Fibroblast of skin of scalp (primary cell): ENCODE measurements at places on chromosomes 7 and 10.

DNA sequence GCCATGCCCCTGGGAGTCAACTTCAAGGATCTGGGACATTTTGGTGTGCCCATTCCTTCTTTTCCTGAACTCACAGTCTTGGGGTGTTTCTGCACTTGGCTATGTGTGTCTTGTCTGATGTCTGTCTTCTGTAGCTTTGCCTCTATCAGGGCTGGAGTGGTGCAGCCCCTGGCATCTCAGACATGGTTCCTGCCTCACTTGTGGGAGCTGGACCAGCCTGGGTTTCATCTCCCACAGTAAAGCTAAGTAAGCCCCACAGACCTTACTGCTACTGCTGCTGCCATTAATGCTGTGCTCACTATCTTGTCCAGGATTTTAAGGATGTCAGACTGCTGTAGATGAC is 59.0 kb downstream of the ADCYAP1R1 start:
- no peak for DNase-seq

GRCh38 chr7:36707898-36708297 is 16.4 kb downstream of the AOAH start:
- DNase-seq, result no peak

DNA sequence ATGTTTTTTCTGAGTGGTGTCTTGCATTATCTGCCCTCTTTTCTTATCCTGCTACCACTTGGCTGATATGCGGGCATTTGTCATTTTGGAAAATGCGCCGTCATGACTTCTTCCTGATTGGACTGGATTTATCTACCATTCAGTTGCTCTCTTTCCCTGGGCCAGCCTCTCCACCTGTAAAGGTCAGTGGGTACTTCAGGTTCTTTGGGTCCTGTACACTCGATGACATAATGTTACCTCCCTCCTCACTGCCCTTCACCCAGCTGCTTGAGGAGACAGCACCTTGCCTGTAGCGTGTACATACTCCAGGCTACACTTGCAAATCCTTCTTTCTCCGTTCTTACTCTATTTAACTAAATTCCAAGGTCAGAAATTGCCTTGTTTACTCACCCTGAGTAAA is 83.7 kb downstream of the RBM33 start:
- DNase-seq, result no peak

- peak; percentile 53 for DNase-seq
Measured at GRCh38 chr10:69716711-69717560, 84.8 kb upstream of the COL13A1 start.

- peak; percentile 41 for DNase-seq
Measured at GRCh38 chr7:78499971-78500370, 701.4 kb downstream of the PHTF2 start.

DNA sequence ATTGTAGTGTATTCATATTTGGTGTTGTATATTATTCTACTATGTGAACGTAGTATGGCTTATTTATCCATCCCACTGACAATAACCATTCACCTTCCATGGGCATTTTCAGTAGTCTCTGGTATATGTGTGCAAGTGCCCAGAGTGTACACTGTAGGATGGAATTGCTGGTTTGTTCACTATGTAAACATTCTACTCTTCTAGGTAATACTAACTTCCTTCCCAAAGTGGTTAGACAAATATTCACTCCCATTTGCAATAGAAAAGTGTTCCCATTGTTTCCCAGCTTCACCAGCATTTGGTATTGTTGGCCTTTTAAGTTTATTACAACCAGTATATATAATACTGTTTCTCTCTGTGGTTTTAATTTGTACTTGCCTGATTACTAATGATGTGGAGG is 153.7 kb downstream of the C7orf25 start:
- DNase-seq, result no peak

- DNase-seq, result no peak
Measured at GRCh38 chr10:54396031-54396430, 405.0 kb downstream of the PCDH15 start.

GRCh38 chr10:110650265-110650668 is 6.1 kb downstream of the RBM20 start:
- DNase-seq, result no peak

GRCh38 chr10:6669269-6669859 is 89.3 kb upstream of the PRKCQ start:
- DNase-seq, result peak; percentile 41

GRCh38 chr10:13388478-13389230 is 40.6 kb upstream of the SEPHS1 start:
- no peak for DNase-seq

- DNase-seq, result peak; percentile 4
Measured at GRCh38 chr7:131723926-131724325, 167.5 kb upstream of the PODXL start.

DNA sequence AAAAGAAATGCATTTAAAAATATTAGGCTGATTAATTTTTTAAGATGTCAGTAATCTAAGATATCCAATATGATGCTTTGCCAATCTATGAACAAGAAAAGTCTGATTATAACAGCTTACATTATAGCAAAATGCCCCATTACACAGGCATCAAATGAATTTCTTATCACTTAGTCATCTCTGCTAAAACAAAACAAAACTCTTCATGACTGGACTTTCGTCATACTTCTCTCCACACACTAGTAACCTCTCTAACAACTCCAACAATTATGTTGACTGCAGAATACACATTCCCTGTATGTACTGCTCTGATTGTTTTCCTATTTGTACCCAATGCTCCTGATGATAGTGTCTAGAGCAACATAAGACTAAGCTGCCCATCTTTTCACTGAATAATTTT is 3.8 kb upstream of the MKI67 start:
- DNase-seq, result peak; percentile 51

- DNase-seq, result no peak
Measured at GRCh38 chr10:63760708-63761047, 239.5 kb downstream of the REEP3 start.

GRCh38 chr10:62511238-62511637 is 137.1 kb downstream of the ZNF365 start:
- DNase-seq, result no peak

- peak; percentile 14 for DNase-seq
Measured at GRCh38 chr7:15086862-15087261, 184.3 kb upstream of the DGKB start.

- DNase-seq, result no peak
Measured at GRCh38 chr7:45417735-45418134, 156.4 kb upstream of the ADCY1 start.

DNA sequence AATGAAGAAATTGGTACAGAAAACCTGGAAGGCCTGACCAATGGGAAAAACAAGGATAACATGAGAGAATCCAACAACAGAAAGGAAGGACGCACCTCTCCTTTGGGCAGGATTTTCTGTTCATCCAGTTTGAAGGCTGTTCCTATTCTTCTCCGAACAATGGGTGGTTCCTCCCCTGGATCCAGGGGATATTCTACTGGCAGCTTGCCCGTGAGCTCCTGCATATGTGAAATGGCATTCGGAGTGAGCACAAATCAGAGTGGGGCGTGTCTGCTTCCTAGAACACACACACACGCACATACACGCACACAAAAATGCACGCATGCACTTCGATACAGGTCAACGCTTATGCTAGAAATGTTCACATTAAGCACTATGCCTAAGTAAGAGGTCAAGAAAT is 83.5 kb downstream of the PRPF18 start:
- no peak for DNase-seq

DNA sequence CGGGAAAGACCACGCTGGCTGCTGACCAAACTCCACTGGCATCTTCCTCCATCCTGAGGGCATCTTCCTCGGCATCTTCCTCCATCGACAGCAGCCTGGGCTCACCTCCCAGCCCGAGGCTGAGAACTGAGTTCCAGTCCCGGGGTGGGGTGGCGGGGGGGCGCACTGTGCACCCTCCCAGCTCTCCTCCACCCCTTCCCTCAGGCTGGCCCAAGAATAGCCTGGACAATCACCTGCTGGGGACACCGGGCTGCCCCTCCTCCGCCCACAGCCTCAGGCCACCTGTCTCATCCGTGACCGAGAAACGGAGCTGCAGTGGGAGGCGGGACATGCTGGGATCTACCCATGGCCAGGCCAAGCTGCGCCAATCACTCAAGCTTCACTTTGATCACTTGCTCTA is 37.2 kb downstream of the DIP2C start:
- no peak for DNase-seq

DNA sequence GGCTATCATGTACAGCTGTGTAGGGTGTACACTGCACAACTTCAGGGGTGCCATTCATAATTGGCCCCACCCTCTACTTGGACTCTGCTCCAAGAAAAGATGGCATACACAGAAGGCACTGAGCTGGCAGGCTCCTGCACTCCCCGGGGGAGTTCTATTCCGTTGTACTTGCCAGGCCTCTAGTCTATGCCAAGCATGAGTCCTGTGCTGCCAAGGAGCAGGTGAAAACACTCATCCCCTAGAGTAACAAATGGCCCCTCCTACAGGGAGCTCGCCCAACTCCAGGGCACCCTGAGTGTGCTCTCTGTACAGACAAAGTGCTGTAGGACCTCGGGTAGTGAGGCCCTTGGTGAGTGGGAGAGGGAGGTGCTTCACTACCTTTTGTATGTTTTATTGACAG is 127.2 kb downstream of the SLIT1 start:
- DNase-seq, result no peak

- DNase-seq, result peak; percentile 30
Measured at GRCh38 chr7:15397922-15398760, 163.7 kb downstream of the AGMO start.

DNA sequence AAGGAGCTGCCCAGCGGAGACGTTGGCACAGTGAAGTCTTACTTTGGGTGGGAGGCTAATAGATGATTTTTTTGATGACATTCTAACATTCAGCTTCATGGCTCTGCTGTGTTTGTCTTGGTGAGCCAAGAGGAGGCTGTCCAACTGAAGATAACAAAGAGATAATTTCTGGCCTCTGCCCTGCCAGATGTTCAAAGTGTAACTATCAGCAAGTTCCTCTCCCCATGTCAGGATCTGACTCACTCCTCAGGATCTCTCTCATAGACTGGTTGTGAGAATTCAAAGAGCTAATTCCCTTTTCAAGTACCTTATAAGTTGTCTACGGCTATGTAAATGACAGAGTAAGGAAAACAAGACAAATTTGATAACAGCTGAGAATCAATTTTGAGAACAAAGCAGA is 1340.9 kb downstream of the XPNPEP1 start:
- DNase-seq, result peak; percentile 11

DNA sequence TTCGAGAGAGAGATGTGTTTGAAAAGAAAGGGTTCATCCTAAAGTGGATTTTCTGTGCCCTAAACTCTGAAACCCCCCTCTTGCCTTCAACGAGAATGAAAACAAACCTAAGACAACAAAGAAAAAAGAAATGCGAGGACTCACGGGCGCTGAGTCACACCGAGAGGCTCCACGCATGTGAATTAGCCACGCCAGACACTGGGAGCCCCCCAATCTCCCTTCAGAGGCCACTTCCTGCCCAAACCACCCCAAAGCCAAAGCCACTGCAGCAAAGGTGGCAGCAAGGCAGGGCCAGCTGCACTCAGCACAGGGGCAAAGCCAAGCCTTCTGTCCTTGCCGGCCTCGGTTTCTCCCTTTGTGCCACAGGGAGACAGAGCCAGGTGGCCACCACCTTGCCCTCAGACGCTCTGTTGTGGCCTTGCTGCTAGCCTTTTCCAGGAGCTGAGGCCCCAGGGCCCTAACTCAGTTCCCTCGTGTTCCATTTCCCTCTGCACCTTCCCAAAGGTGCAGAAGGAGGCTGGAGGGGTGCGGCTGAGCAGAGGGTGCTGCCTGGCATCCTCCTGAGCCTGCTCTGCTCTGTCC is 93.3 kb downstream of the FAM53B start:
- no peak for DNase-seq

DNA sequence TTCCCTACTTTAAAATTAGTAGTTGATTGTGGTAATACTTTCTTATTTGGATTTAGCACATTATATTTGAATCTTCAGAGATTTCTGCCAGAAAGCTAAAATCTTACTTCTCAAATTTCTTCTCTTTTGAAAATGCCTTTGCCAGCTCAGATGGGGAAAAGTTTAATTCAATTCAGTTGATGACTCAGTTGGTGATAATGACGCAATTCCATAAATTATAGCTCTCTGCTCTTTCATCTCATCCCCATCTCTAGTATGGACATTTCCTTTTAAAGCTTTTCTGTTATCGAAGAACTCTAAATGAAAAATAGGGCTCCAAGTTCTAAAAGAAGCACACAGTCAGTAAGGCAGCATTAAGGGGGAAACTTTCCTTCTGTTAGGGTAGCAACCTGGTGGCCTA is 25.5 kb downstream of the RNLS start:
- DNase-seq, result peak; percentile 60

DNA sequence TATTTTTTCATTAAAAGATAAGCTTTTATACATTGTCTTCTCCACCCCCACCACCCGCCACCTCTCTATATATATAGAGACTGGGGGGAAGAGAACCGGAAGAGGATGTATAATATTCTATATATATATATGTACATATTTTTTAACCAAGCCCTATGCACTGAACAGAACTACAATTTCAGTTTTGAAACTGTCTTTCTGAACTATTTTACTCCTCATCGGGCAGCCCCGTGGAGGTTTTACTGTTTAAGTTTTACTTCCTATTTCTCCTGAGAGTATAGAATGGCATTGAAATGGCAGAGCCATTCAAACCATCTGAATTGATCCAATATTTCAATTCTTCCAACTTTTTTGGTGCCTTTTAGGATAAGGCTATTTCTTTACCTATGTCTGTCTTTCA is 1047.1 kb downstream of the NRG3 start:
- DNase-seq, result no peak

DNA sequence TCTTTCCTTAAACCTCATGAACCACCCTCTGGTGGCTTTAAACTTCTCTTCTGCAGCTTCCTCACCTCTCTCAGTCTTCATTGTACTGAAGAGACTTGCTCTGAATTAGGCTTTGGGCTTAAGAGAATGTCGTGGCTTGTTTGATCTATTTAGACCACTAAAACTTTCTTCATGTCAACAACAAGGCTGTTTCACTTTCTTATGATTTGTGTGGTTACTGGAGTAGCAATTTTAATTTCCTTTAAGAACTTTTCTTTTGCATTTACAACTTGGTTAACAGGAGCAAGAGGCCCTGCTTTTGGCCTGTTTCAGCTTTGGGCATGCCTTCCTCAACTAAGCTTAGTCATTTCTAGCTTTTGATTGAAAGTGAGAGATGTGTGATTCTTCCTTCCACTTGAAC is 38.1 kb upstream of the CDHR3 start:
- DNase-seq, result no peak

- DNase-seq, result no peak
Measured at GRCh38 chr7:10780400-10780747, 193.3 kb upstream of the PHF14 start.

DNA sequence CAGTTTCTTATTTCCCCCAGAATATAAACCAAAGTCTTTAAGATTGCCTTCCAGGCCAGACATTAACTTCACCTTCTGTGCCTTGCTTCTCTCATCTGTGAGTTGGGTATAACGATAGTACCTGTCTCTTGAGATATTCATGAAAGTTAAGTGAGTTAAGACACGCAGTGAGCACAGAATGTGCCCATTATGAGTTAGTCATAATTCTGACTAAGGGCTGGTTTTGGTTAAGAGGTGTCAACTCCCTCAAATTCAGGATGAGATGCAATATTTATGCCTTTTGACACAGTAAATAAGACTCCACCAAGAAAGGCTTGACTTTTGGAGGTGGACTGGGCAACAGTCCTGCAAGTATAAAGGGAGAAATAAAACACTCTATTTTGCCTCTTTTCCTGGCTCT is 528.7 kb upstream of the IGFBP3 start:
- DNase-seq, result no peak

GRCh38 chr10:121891103-121891502 is 36.7 kb downstream of the ATE1 start:
- DNase-seq, result no peak
